ENCODE measurements at places on chromosomes 7 and 10.

- DNase-seq, result peak; percentile 89
These were observed 240.2 kb upstream of the INHBA start for GRCh38 chr7:41943094-41943577.

GRCh38 chr7:133180717-133181116 is 72.2 kb upstream of the EXOC4 start:
- DNase-seq, result no peak

GRCh38 chr7:139116999-139117398 is 7.5 kb upstream of the ZC3HAV1 start:
- DNase-seq, result peak; percentile 97

DNA sequence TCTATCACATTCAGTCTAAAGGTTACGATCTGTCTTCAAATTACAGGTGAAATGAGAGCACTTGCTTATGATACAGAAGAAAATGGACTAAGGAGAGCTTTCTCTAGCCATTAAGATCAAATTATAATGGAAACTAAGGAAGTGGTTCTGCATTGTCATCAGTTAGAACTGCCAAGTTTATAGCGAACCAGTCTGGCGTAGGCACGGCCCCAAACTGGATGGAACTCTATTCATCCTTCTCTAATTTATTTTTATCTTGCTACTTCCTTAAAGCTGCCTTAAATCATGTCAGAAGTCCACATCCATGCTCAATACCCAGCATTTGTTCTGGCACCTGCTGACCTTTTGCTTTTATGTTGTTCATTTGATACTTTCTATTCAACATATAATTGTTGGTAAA is 63.7 kb upstream of the APBB1IP start:
- DNase-seq, result no peak

DNA sequence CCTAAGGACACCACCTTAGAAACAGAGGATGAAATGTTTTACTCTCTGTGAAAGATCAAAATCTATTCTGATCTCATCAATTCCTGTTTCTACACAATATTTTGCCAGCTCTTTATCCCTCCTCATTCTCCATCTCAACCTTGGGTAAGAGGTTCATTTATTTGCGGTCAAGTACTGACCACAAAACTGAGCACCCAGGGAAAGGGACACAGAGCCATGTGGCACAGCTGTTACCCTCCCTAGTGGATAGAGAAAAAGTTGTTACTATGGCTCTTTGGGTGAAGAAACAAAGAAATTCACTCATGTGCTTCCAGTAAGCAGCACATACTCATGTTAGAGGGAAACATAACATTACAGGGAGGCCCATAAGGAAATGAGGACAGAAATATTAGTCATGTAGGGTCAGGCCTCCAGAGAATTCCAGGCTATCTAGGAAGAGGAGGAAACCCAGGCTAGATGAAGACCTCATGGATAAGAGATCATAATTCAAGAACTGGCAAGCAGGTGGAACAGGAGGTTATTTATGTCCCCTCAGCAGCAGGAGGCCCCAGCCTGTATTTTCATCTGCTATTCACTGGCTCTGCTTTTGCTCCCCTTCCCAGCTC is 114.5 kb downstream of the ATE1 start:
- DNase-seq, result no peak

DNA sequence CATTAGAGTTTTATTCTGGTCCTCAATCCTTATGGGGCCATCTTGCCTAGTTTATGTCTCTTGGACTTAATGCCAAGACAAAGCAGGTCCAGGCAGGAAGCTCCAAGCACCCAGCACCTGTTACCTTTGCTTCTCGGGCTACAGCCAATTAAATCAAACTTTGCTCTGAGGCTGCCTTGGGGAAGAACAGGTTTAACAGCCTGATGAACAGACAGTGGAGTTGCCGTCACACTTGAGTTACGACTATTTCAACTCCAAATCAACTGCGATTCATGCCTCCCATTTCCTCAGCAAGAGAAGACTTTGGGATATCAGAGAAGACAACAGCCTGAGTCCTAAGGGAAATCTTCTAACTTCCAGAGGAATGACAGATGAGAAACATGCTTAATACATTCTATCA is 62.2 kb downstream of the XPNPEP1 start:
- peak; percentile 31 for DNase-seq

DNA sequence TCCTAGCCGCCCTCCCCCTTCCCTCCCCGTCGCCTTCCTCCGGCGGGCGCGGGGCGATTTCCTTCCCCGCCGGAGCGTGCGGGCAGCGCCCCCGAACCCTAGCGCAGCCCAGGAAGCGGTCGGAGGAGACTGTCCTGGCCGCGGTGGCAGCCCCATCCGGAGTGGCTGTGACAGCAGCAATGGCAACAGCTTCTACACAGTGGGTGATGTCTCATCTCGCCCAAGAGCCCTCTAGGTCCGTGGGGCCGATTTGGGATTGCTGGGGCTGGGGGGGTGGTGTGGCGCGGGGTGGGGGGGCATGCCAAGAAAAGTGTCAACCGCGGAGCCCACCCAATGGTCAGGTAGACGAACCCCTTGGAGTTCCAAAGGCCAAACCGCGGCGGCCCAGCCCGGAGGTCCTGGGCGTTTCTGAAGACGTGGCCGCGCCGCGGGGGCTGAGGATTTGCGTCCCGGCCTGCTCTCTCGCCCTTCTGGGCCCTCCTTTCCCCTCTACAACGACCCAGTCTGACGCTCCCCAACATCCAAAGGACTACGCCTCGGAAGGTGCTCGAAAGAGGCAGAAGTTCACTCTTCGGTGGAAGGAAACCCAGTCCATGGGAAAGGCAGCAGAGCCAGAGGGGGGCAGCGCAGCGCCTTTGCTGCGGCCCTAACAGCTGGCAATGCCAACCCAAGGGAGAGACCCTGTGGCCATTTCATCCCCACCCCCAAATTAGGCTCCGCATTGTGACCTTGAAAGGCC is 603 bp upstream of the TWIST1 start:
- peak; percentile 66 for DNase-seq

DNA sequence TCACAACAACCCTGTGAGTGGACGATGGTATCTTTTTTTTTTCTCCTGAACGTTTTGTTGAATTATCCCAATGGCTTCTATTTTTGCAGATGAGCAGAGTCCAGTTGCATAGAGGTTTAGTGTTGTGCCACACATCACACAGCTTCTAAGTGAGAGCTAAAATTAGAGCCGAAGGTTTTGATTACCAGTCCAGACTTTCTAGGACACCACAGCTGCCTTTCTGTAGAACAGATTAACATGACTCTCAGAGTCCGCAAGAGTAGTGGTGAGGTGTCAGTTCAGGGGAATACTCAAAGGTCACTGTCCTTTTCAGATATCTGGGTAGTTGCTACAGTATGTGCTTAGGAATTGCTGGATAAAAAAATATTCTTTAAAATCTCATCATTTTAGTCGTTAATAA is 13.8 kb downstream of the SGPL1 start:
- no peak for DNase-seq

DNA sequence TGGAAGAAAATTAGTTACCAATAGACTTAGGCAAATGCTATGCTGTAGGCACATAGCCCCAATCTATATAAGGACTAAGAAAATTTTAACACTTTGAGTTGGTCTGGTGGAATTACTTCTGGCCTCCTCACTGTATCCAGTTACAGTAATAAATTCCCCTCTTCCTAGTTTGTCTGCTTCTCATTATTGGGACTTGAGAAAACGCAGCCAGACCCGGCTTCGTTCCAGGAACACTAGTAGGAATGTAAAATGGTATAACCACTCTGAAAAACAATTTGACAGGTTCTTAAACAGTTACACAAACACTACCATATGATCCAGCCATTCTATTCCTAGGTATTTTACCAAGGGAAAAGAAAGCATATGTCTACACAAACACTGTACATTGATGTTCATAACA is 150.2 kb downstream of the VPS50 start:
- no peak for DNase-seq

DNA sequence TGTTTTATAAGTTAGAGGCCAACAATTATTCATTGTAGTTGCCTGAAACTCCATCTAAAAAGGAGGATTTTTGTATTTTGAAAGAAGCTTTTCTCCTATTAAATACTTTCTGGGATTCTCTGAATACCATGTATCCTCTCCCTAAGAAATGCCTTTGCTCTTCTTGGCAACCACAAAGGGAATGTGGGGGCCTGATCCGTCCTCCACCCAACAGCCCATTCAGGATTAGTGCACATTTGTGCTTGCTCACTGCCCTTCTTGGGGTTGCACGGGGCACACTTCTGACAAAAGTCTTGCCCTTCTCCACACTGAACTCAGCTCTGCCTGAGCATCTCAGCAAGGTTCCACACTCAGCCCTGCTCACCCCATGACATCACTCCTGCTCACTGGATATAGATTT is 194.2 kb downstream of the SLC25A13 start:
- no peak for DNase-seq

DNA sequence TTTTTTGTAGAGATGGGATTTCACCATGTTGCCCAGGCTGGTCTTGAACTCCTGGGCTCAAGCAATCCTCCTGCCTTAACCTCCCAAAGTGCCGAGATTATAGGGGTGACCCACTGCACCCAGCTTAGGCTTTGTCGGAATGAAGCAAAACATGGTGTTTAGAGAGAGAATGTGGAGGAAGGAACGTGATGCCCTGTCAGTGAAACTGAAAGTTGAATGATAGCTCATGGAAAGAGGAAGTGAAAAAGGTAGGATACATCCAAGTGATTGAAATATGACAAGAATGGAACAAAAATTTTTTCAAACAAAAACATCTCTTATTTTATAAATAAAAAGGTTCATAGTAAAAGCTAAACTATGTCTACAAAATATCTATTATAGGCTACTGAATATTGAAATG is 5.9 kb downstream of the AKAP9 start:
- no peak for DNase-seq

- DNase-seq, result no peak
These were observed 282.0 kb upstream of the AKR1E2 start for GRCh38 chr10:4543938-4544533.

DNA sequence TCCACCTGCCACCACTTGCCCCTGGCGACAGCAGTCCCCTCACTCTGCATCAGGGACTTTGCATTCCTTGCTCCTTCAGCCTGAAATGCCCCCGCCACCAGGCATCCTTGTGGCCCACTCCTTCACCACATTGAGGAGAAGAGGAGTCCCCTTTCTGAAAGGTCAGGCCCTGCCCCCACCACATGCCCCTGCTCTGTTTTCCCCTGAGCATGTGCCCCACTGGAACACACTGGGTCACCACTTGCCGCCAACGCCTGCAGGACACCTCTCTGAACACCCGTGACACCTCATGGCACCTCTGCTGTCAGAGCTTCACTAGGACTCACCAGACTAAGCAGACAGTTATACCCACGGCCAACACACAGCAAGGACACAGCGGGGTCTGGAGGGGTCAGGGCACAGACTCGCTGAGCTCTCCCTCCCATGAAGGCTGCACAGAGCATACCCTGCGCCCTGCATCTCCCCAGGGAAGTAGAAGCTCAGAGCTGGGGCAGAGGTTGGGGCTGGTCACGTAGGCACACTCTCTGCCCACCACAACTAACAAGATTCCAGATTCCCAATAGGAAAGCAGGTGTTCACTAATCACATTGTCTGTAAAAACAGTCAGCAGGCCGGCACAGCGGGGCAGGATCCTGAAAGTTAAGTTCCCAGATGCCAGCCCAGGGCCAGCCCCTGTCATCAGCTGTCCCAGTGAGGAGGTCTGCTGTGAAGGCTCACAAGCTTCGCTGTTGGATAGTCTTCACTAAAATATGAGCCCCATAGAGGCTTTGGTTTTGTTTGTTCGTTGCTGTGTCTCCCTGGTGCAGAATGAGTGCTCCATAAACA is 5.8 kb upstream of the AOC1 start:
- DNase-seq, result no peak

DNA sequence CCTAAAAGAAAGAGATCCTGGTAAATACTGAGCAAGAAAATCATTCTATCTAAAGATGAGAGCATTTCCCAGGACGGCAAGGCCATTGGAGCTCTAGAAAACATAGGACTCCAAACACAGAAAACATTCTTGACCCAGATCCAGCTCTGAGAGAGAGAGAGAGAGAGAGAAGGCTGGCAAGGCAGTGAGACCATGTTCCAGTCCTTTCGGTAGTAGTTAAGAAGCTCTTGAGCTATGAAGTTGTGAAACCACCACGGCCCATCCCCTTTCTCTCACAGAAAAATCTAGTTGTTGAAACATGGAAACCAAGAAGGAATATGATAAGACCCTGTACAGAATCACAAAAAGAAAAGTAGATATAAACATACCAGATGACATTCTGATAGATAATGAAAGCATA is 212.4 kb upstream of the NPSR1 start:
- DNase-seq, result no peak

DNA sequence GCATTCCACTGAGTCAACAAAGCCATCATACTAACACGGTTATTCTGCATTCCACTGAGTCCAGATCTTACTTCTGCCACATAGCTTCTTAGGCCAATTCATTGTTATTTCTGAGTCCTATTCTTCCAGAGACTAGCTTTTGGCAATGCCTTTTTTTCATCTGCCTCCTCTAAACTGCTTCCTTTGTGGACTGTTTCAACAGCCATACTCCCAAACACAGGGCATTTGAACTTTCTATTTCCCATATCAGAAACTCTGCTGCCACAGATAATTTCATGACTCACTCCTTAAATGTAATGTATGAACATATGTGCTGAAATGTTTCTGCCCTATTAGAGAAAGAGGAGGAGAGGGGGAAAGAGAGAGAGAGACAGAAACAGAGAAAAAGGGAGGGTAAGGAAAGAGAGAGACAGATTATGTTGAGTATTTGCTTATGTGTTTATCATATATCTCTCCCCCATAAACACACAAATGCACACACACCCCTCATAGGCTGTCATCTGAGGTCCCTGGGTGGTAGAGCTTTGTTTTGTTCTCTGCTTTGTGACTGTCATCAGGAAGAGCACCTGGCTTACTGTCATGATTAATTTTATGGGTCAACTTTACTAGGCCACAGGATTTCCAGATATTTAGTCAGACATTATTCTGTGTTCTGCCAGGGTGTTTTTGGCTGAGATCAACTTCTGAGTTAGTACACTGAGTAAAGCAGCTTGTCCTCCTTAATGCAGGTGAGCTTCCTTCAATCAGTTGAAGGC is 308.0 kb upstream of the KCND2 start:
- no peak for DNase-seq

DNA sequence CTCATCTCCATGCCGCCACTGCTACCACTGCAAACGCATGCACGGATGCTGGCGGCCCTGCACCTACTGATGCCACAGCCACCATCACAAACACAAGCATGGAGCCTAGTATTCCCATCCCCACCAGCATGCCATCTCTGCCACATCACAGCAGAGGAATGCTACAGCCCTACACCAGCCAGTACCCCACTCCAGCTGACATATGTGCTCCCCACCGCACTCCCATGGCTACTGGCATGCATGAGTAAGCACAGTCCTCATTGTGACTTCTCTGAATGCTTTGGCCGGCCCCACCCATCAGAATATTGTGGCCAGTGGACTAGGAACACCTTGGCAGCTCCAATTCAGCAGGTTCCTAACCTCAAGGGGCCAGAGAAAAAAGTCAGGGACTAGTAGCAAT is 705.5 kb downstream of the POM121L12 start:
- DNase-seq, result no peak

GRCh38 chr7:139557857-139558581 is 34.5 kb downstream of the CLEC2L start:
- no peak for DNase-seq

GRCh38 chr7:149799397-149800168 is 26.2 kb upstream of the ZNF467 start:
- peak; percentile 55 for DNase-seq
